ENCODE measurements at places on chromosomes 3 and 15.

GRCh38 chr3:31240874-31241273, 291.9 kb upstream of the STT3B start:
- no peak for DNase-seq

GRCh38 chr3:126479642-126480041, 4.0 kb upstream of the ZXDC start:
- no peak for DNase-seq

DNA sequence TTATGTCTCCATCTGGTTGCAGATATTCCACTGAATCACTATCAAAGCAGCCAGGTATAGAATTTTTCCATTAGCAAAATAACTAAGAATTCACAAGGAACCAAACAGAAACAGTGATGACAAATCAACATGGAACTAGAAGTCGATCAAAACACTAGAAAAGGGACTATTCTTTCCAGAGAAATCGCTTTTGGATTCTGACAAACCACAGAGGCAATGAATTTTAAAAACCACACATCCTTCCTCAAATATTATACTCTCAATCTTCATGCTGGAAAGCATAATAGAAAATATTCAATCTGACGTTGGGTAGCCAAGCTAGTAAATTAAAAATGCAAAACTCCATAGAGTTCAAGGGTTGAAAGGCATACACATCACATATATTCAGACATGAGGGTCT, 93.2 kb upstream of the PPIB start:
- no peak for DNase-seq

- no peak for DNase-seq
These were observed 199.5 kb downstream of the LPP start for GRCh38 chr3:188353426-188353825.

DNA sequence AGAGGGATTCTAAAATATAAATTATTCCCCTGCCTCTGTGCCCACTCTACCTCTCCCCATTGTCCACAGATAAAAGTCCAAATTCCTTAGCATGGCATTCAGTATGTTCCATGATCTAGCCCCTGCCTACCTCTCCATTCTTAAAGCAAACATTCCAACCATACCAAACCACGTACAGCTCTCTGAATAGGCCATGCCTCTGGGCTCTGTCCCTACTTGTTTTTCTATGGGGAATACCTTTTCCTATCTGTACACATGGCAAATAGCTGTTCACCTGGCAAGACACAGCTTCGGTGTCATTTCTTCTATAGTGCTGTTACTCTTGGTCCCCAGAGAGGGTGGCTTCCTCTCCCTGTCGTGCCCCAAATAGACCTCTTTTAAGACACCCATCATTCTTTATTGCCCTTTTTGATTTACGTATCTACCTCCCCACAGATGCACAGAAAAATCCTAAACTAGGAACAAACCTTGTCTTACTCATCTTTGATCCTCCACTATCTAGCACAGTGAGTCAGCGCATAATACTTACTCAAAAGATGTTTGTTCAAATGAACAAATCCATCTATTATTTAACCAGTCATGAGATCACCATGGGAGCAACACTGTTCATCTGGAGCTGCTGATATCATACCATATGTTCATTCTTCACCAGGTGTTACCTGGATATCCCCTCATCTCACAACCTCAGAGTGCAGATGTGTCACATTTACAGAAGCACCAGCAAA, 329.8 kb downstream of the THSD4 start:
- DNase-seq = no peak

DNA sequence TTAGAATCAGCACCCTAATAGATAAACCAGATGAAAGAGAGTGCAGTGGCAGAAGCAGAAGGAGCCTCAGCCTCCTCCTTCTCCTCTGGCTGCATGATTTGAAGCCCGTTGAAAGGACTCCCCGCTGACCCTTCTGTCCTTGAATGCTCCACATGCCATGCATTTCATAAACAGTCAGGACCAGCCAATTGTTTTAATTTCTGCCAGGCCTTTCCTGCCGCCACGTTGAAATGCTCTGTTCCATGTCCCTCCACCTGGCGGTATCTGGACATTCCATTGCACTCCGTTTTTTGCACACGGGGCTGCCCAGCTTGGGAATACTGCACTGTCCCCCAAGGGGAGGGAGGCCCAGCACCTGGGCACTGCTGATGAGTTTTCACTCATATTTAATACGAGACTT, 35.2 kb upstream of the GLCE start:
- no peak for DNase-seq

DNA sequence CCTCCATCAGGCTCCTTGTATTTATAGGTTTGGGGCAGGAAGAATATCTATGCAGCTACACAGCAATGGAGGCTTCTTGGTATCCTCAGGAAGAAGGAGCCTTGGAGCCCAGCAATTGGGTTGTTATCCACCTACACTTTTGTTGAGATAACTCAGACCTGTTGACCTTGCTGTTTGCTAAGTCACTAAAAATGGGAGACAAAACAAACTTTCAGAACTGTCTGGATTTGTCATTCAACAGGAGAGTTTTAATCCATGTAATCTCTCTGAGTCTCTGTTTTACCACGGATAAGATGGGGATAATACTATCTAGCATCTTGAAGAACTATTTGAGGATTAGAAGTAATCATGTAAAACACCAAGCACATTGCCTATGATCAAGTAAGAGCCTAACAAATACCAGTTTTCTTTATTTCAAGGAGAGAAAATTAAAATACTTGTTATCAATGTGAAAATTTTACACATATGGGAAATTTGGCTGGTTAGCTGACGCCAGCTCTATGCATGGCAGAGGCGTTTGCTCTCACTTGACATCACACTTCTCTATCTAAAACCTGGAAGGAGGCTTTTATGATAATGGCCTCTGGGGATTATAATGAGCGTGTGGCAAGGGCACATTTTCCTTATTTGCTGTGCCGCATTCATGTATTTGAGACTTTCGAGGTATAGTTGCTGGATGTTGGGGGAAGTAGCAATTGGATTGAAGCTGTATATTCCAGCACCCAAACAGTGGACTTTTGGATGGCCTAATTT, 215.6 kb downstream of the PDCD6IP start:
- no peak for DNase-seq

GRCh38 chr3:161028555-161029153, 76.5 kb downstream of the B3GALNT1 start:
- DNase-seq = no peak

DNA sequence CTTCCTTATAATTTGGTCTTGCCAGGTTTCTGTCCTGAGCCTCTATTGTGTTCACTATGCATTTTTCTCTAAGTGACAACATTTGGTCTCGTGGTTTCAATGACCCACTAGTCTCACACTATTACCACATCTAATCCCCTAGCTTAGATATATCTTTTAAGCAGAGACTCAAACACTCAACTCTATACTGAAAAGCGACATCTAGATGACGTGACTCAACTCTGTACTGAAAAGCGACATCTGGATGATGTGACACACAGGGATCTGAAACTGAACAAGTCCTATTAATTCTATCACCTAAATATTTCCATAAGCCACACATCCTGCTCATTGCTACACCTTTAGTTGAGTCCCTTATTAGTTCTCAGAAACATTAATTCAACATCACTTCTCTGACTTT, 141.7 kb upstream of the MBNL1 start:
- DNase-seq = no peak

- no peak for DNase-seq
These were observed 251.3 kb upstream of the HES1 start for GRCh38 chr3:193884652-193885051.

DNA sequence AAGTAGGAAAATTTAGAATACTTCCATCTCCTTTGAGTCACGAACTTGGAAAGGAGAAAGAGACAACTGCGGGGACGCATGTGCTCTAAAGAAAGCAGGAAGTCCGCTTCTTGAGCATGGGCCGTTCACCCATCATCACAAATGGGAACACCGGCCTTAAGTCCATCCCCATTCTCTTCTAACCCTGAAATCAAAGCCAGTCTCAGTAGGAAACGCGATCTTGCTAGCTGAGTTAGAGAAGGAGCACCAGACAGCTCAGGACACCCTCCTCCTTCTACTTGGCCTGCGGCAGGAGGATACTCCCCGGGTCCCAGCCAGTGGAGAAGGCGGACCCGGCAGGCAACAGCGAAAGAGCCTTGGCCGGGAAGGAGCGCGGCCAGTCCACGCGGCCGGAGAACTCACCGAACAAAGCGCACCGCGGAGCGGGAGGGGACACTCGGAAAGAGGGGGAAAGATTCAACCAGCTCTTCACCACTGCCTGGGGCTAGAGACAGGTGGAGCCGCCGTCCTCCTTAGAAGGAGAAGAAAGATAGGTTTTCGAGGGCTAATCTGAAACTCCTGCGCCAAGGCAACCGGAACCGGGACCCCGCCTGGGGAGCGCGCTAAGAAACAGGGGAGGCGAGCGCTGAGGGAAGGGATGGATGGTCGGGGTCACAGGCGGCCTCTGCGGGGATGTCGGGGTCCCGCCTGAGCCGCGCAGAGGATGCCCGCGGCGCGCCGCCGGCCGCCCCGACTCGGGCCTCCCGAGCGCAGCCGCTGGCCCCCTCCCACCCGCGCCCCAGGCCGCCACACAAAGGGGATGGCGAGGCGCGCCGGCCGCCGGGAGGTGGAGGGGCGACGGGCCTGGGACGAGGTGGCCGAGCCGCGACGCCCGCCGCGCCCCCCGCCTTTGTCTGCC, 818 bp downstream of the SLC4A7 start:
- DNase-seq = peak; percentile 25

Data from H4 (cell line).